ENCODE measurements at places on chromosomes 12 and 14. TPM values are rescaled to one million over a fixed set of nuclear protein-coding genes. Genes with fewer than 3 reads are reported as not detected.

DNA sequence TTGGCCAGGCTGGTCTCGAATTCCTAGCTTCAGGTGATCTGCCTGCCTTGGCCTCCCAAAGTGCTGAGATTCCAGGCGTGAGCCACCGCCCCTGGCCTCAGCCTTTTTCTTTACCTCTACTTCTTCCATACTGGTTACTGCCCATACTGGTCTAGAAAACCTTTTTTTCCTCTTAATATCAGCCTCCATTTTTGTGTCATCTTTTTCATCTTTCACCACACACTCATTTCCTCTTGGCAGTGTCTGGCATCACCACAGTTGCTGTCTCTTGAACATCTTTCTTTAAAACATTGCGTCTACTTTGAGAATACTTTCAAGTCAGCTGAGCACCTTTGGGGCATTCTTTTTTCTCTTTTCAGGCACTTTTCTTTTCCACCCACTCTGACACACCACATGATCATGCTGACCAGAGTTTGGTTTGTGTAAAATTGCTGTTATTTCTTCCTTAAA, 32.7 kb downstream of the DDX47 start:
- no peaks in the 10 kb centered on the region for H3K36me3 ChIP-seq
- H3K4me3 ChIP-seq, result no peak overlapping the region
- no peaks in the 10 kb centered on the region for H3K4me1 ChIP-seq
- DNase-seq, result no peak
- no peaks in the 10 kb centered on the region for H3K27me3 ChIP-seq

LTB4R gene
- 6.8 TPM for total RNA-seq

BICDL1 gene
- 2.2 TPM for total RNA-seq

DNA sequence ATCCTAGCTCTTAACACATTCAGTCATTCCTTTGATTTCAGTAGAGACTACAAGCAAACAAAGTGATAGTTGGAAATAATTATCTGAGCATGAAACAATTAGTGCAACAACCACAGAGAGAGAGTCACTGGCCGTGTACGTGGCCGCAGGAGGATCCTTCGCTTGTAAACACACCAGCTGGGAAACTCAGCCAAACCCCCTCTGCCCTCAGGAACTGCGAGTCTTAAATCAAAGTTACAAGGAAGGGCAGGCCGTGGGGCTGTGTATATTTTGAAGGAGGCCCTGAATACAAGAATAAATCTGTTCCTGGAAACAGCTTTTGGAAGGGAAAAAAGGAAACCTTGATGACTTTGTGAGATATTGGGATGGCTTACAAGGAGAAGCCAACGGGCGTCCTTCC, 164.5 kb downstream of the ANO2 start:
- no peak for DNase-seq
- no peaks in the 10 kb centered on the region for H3K4me1 ChIP-seq
- no peak overlapping the region for H3K27ac ChIP-seq
- no peaks in the 10 kb centered on the region for H3K27me3 ChIP-seq
- H3K4me3 ChIP-seq, result no peak overlapping the region

- H3K27me3 ChIP-seq, result no peaks in the 10 kb centered on the region
- no peak for DNase-seq
- no peaks in the 10 kb centered on the region for H3K4me1 ChIP-seq
Observed at GRCh38 chr12:85266356-85266755, 13.7 kb upstream of the ALX1 start.

DNA sequence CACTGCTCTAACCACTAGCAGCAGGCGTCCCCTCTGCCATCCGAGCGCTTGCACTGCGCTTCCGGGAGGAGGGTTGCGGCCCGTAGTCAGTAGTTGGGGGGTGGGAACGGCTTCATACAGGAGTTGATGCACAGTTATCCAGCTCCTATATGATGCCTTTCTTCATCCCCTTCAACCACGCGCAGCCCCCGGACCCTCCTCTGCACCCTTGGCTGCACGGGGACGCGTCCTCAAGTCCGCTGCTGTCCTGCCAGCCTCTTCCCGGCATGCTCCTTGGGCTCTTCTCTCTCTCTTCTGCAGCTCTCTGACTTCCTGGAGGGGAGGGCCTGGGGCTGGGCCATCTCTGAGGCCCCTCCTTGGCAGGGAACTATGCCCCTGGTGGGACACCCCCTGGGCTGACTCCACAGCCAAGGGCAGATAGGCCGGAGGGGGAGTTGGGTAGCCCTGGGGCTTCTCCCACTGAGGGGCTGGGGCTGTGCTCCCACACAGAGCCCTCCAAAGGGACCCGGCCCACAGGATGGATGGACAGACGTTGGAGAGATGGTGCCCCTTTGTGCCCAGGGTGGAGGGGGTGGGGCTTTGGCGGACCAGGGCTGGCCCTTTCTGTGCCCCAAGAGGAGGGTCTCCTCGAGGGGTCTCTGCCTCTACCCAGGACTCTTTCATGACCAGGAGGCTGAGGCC, 29.0 kb downstream of the RTL1 start:
- DNase-seq, result no peak
- H3K27ac ChIP-seq, result no peak overlapping the region
- no peaks in the 10 kb centered on the region for H3K36me3 ChIP-seq
- H3K4me3 ChIP-seq, result no peak overlapping the region
- H3K27me3 ChIP-seq, result no peaks in the 10 kb centered on the region

KLHDC1 gene
- total RNA-seq, result 28.7 TPM

DNA sequence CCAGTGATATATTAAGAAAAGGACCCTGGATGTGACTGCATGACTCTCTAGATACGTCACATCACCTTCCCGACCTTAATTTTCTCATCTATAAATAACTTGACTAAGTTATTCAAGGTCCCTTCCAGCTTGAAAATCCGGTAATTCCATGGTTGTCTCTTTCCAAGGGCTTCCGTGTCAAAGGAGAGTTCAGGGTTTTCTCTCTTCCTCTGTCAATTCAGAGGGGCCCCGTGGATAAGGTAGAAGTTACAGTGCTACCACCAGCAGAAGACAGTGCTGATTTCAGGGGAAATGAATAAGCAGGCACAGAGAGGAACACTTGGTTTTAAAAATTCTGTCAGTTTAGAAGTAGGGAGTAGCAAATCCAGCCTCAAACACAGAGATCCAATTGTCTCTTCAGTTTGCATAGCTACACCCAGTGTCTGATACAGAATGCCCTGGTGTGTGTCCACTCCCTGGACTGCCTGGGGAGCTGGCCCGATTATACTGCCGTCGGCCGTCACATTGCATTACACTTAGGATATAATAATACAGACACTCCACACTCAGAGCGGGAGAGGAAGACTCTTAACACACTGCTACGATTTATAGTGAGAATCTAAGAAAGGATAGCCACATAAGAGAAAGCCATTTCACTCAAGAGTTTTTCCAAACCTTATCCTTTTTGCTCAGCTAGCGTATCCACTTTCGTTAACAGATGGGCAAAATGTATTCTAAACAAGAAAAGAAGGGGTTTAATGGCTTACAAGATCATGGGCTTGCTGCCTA, 54.7 kb upstream of the GTF2A1 start:
- H3K4me1 ChIP-seq, result no peaks in the 10 kb centered on the region
- H3K27me3 ChIP-seq, result no peaks in the 10 kb centered on the region
- no peak for DNase-seq
- H3K36me3 ChIP-seq, result no peaks in the 10 kb centered on the region

DNA sequence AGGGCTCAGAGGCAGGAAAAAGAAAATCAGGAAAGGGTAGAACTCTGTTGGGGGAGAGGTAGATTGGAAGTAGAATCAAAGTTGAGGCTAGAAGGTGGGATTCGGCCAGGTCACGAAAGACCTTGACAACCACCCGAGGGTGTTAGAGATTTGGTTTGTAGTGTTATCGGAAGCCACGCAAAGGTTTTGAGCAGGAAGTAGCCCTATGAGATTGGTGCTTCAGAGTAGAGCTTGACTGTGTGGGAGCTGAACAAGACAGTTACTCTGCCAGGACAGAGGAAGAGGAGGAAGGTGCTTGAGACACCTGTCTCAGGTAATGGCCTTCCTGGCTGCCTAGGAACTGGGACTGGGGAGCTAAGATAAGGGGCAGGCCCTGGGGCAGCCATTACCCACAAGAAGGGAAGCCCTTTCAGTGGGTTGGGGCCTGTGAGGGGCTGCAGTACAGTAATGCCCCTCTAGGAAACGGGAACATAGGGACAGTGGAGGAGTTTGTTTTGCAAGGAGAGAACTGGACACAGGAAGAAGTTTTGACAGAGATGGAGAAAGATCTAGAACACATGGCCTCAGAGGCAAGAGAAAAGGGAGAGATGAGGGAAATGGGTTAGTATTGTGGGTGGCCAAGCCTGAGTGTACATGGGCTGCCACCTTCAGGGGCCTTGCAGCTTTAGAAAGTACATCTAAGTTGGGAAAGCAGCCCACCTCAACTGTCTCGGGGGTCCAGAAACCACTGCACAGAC, 73.5 kb downstream of the RIN3 start:
- no peak overlapping the region for H3K4me3 ChIP-seq
- H3K36me3 ChIP-seq, result no peaks in the 10 kb centered on the region

- no peaks in the 10 kb centered on the region for H3K36me3 ChIP-seq
- H3K4me3 ChIP-seq, result no peak overlapping the region
- no peaks in the 10 kb centered on the region for H3K27me3 ChIP-seq
- no peak overlapping the region for H3K27ac ChIP-seq
- H3K4me1 ChIP-seq, result no peaks in the 10 kb centered on the region
Observed at GRCh38 chr12:127295630-127296029, 971.3 kb upstream of the TMEM132C start.

EIF2S3B gene
- 0.29 TPM for total RNA-seq

GRCh38 chr12:124548854-124549378, 18.5 kb downstream of the NCOR2 start:
- H3K4me3 ChIP-seq, result no peak overlapping the region
- H3K27me3 ChIP-seq, result no peaks in the 10 kb centered on the region
- DNase-seq, result peak; percentile 66
- H3K4me1 ChIP-seq, result peaks cover 36% of the 10 kb centered on the region
- H3K36me3 ChIP-seq, result no peaks in the 10 kb centered on the region

TMEM121 gene
- 9.1 TPM for total RNA-seq

DNA sequence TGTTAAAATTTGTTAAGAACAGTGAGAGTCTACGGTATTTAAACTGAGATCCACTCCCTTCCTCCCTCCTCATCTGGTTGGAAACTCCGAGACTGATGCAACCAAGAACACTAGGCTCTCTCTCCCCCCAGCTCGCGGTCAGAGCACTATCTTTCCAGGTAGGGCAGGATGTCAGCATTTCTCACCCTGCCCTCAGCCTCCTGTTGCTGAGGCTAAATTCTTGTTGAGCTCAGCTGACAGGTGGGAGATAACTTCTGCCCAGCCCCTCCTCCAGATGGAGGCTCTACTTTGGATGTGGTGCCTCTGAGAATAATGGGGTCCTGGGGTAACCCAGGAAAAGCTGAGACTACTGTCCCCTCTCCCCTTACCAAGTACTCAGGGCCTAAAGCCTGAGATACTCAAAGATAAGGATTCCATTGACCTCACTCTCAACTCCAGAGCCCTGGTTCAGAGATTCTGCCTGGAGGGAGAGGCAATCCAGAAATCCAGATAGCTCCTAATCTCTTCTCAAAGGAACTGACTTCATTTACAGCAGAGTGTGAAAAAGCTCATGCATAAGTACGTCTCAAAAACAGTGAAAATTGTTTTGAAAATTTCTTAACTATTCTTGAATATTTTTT, 110.1 kb downstream of the EML5 start:
- no peaks in the 10 kb centered on the region for H3K4me1 ChIP-seq
- DNase-seq, result no peak
- H3K27ac ChIP-seq, result no peak overlapping the region
- no peaks in the 10 kb centered on the region for H3K27me3 ChIP-seq

DNA sequence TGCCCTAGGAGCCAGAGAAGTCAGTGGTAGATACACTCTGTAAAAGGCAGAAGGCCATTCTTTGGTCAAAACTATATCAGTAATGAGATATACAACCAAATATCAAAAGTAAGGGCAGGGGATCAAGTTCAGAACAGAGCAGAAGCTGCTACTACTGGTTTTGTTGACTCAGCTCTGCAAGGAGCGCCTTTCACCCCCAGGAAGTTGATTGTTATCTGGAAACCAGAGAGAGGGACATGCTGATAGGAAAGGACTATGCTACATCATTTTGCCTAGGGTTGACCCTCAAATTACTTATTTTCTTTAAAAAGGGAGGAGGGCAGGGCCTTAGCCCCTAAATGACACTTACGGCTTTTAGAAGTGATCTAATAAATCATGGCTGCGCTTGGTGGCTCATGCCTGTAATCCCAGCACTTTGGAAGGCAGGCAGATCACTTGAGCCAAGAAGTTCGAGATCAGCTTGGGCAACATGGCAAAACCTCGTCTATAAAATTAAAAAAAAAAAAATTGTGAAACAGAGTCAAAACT, 194.0 kb downstream of the KLHL28 start:
- no peak overlapping the region for H3K4me3 ChIP-seq
- no peaks in the 10 kb centered on the region for H3K27me3 ChIP-seq
- H3K36me3 ChIP-seq, result no peaks in the 10 kb centered on the region
- no peaks in the 10 kb centered on the region for H3K4me1 ChIP-seq
- no peak overlapping the region for H3K27ac ChIP-seq

DNA sequence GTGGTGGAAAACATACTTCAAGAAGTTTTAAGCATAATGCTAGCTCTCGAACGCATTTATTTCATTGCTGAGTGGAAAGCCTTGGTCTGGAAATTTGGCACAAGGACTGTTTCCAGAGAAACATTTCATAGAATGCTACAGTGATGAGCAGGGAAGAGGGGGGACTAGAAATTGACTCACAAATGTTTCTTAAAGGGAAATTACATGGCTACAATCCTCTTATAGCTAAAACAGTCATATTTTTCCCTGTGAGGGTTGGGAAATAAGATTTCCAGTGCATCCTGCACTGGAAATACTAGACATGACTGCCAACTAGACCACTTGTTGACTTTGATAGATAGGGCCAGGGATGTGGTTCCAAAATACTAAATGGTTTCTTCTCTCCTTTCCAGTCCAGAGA, 197.3 kb upstream of the RGS6 start:
- H3K27ac ChIP-seq, result no peak overlapping the region
- no peak for DNase-seq
- H3K4me1 ChIP-seq, result no peaks in the 10 kb centered on the region
- no peaks in the 10 kb centered on the region for H3K36me3 ChIP-seq
- H3K4me3 ChIP-seq, result no peak overlapping the region
- H3K27me3 ChIP-seq, result no peaks in the 10 kb centered on the region

DNA sequence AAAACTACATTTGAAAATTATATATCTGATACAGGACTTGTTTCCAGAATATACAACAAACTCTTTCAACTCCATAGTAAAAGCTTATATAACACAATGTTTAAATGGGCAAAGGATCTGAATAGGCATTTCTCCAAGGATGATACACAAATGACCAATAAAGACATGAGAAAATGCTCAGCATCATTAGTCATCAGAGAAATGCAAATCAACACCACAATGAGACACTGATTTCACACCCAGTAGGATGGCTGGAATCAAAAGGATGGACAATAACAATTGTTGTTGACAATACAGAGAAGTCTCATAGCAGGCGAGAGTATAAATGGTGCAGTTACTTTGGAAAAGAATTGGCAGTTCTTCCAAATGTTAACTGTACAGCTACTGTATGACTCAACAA, 394.9 kb downstream of the BCL11B start:
- no peaks in the 10 kb centered on the region for H3K4me1 ChIP-seq
- DNase-seq, result no peak
- H3K36me3 ChIP-seq, result no peaks in the 10 kb centered on the region
- H3K4me3 ChIP-seq, result no peak overlapping the region

TM7SF3 gene
- total RNA-seq, result 70.6 TPM

PIANP gene
- total RNA-seq, result 1.5 TPM

RDH12 gene
- total RNA-seq, result not detected

RFX4 gene
- total RNA-seq, result not detected

ADAMTS20 gene
- total RNA-seq, result not detected

MBD6 gene
- total RNA-seq, result 17.8 TPM

- H3K4me1 ChIP-seq, result no peaks in the 10 kb centered on the region
- H3K36me3 ChIP-seq, result no peaks in the 10 kb centered on the region
- no peak for DNase-seq
- no peak overlapping the region for H3K4me3 ChIP-seq
- H3K27ac ChIP-seq, result no peak overlapping the region
Observed at GRCh38 chr12:98724384-98725155, 79.5 kb downstream of the APAF1 start.

Measured in uterus (tissue), 4 donors.